ENCODE measurements at places on chromosomes 5 and 9.

DNA sequence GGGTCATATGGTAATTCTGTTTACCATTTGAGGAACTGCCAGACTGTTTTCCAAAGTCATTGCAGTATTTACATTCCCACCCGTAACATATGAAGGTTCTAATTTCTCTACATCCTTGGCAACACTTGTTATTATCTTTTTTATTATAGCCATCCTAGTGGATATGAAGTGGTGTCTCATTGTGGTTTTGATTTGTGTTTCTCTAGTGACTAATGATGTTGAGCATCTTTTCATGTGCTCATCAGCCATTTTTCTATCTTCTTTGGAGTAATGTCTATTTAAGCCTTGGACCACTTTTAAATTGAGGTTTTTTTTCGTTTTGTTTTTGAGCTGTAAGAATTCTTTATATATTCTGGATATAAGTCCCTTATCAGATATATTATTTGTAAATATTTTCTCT is 132.8 kb upstream of the RUSC2 start:
- H3K4me3 ChIP-seq = no peak overlapping the region
- no peak overlapping the region for H3K27ac ChIP-seq
- H3K27me3 ChIP-seq = no peaks in the 10 kb centered on the region
- H3K36me3 ChIP-seq = no peaks in the 10 kb centered on the region

DNA sequence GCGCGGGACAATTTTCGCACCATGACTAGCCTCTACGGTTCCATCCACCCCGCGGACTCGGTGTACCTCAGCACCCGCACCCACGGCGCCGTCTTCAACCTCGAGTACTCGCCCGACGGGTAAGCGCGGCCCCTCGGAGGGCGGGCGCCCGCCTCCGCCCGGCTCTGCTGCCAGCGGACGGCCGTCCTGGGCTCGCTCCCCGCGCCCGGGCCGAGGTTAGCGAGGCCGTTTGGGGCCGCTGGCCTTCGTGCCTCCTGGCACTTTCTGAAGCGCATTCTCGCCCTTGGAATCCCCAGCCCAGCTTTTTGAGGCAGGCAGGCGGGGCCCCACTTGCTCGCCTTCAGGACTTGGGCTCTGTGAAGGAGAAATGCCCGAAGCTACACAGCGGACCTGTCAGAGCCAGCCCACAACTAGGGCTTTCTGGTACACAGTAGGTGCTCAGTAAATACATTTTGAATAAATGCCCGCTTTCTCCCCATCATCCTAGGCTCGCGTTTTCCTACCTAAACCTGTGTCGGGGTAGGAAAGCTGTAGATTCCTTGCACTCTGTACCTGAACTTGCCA is 772 bp downstream of the DCAF10 start:
- H3K27me3 ChIP-seq = no peaks in the 10 kb centered on the region
- H3K36me3 ChIP-seq = no peaks in the 10 kb centered on the region
- H3K4me1 ChIP-seq = peaks cover 18% of the 10 kb centered on the region
- peak overlapping the region; percentile 74 for H3K27ac ChIP-seq
- peak; percentile 88 for DNase-seq

- DNase-seq = peak; percentile 77
- no peak overlapping the region for H3K27ac ChIP-seq
- H3K4me3 ChIP-seq = no peak overlapping the region
- H3K4me1 ChIP-seq = no peaks in the 10 kb centered on the region
- H3K36me3 ChIP-seq = no peaks in the 10 kb centered on the region
- H3K27me3 ChIP-seq = no peaks in the 10 kb centered on the region
Measured at GRCh38 chr9:129283705-129284606, 105.9 kb upstream of the IER5L start.

DNA sequence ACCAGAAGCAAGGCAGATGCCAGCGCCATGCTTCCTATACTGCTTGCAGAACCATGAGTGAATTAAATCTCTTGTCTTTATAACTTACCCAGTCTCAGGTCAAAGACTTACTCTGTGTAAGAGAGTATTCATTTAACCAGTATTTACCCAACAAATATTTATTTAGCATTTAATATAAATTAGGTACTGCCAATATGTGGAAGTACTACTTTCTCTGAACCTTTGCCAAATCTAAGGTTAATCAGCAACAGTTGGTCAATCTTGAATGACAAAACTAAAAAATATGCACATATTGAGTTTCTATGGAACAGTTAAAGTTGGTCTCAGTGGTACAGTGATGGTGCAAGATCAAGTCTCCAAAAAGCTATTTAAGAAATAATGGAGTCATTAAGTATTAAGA is 155.9 kb upstream of the CCNG1 start:
- no peaks in the 10 kb centered on the region for H3K4me1 ChIP-seq
- no peak overlapping the region for H3K27ac ChIP-seq
- H3K27me3 ChIP-seq = no peaks in the 10 kb centered on the region
- H3K36me3 ChIP-seq = no peaks in the 10 kb centered on the region
- no peak overlapping the region for H3K4me3 ChIP-seq
